Left colon (tissue), 2 donors: ENCODE measurements at places on chromosomes 3 and 15.

DNA sequence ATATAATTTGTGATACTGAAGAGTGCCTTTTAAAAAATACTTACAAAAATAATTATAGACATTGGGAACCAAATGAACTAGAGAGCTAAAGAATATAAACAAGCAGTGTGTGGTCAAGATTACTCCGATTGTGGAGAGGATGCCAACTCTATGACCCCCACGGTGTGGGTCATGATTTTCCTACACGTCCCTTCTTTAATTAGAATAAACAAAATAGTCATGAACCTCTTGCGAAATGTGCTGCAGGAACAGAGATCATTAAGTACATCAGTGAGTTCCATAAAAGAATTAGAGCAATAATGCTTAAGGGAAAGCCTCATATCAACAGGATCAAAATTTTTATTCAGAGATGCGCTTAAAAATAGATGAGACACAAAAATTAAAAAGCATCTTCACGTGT is 476.6 kb upstream of the ROBO1 start:
- peak; percentile 2 for DNase-seq

DNA sequence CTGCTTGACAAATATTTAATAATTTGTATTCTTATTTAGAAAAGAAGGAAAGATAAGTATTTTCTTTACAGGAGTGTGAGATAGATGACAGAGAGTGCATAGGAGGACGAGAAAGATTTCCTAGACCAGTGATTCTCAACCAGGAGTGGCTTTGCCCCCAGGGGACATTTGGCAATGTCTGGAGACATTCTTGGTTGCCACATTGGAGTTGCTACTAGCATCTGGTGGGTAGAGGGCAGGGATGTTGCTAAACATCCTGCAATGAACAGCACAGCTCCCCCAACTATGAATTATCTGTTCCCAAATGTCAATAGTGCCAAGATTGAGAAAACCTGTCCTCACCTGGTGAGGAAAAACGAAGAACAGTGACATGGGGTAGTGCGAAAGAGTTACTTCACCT is 30.8 kb upstream of the MINAR1 start:
- no peak for DNase-seq

DNA sequence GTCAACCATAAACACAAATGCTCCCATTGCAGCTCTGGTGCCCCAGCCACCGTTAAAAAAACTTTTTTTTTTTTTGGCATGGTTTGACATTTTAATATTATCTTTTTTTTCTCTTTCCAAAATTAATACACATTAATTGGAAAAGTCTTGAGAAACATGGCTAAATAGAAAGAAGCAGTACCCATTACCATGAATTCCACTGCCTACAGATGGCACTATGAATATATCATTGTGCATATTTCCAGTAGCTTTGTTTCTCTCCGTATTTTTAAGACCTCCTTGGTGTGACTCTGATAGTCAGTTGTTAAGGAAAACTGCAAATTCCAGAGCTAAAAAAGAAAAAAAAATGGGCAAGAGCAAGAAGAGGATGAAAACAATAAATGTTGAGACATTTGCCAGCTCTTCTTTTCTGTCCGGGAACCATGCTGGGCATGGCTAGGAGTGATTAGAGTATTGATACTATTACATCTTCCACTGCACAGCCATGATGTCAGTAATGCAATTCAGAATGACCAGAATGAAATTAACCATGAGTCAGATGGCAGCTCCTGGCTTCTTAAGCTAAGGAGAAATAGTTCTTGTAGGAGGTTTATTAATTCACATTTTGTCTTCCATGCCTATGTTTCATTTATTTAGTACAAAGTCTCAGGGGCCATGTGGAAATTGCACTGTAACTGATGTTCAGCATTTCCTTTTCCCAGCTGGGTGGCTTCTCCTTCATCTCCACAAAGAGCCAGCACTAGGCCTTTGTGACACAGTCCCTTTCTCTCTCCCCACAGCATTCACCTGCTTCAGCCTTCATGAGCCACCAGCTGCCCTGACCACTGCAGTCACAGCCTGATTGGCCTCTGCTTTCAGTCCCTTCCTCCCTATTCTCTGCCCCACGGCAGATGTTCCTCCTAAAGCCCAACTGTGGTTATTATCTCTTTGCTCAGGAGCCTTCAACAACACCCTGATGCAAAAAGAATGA is 31.8 kb downstream of the SLC7A14 start:
- DNase-seq = no peak

DNA sequence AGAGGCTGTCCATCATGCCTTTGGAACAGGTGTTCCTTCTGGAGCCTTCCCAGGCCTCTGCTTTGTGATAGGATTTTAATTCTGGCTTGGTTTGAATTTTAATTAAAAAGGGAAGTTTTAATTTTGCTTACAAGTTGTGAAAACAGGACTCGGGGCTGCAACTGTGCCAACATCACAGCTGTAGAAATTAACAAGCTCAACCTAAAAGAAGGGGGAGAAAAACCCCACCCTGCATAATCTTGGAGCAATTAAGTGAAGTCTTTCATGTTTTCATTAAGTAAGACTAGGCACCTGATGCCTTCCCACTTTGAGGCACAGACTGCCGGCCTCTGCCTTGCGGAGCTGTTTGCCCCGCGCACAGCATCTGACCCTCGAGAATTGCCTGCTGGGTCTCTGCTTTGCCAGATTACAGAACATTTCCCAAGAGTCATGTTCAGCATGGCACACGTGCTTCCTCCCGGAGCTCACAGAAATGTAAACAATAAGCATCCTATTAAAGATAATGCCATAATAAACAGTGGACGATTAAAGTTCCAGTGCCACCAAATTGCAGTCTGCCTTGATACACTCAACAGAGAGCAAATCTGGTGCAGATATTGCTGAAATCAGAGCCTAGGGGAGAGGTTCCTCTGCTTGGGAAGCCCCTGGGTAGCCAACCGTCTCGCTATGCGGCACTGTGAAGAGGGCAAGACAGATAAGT is 364.2 kb downstream of the LRTM1 start:
- DNase-seq = no peak

GRCh38 chr3:172369590-172370259 is 78.5 kb downstream of the GHSR start:
- DNase-seq = no peak

- DNase-seq = no peak
Measured at GRCh38 chr15:87954793-87955192, 301.7 kb downstream of the NTRK3 start.

DNA sequence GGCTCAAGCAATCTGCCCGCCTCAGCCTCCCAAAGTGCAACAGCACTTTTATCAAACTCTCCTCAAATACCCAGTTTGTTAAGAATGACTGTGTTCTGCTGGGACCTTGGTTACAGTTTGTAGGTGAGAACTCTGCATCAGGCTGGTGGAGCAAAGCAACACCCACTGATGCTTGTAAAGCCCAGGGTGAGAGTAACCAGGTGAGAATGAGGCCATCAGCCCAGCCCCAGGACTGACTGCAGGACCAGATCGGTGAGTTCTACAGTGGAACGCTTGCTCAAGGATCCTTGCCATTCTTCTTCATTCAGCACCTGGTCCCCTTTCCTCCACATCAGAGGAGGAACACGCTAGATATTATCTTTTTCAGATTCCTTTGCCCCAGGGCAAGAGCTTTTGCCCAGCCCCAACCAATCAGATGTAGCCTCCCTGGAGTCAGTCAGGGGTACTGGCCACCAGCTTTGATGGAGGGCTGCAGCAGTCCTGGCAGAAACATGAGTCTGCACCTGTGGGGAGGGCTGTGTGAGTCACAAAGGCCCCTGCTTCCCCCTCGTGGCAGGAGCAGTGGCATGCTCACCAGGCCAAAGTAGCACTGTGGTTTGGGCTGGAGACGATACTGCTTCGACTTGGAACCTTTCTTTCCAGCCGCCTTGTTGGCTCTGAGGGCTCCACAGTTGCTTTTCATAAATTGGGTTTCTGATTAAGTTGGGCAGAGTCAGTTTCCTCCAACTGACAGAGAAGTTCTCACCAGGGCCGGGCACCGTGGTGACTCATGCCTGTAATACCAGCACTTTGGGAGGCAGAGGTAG is 3.5 kb upstream of the SHISA5 start:
- DNase-seq = peak; percentile 67

DNA sequence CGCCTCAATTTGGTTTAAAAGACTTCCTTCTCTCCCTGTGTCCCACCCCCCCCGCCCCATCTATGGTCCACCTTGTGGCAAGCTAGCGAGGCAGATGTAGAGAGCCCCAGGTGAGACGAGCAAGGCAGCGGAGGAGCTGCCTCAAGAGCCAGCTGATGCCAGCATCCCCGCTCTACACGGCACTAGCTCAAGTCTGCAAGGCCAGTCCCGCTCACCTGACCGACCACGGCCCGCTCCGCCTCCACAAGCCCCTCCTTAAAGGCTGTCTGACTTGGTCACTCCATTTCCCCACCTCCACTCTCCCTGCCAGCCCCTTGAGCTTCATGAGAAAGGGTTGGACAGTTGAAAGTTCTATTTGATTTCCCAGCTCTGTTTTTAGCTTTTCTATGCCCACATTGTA is 56.2 kb upstream of the IGF1R start:
- DNase-seq = no peak

GRCh38 chr3:146249921-146250320 is 984 bp downstream of the PLSCR4 start:
- no peak for DNase-seq

DNA sequence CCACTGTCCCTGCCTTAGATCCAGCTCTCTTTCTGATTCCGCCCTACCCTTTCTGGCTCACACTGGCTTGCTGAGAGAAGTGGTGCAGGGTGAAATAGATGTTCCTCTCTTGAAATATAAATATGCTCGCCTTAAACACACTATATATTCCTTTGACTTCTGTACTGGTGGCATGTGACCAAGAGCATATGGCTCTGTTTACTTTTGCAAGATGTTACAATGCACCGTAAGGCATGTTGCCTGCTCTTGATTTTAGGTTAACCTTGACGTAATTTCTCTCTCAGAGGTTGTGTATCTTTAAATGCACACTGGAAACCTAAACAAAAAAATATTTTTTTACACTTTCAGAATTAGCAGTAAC is 749 bp downstream of the RSRC1 start:
- DNase-seq = no peak
